ENCODE measurements at places on chromosomes 13 and 19.

- no peak for DNase-seq
Measured at GRCh38 chr19:15299568-15300409, 32.5 kb downstream of the BRD4 start.

- no peak for DNase-seq
Measured at GRCh38 chr13:64333888-64334287, 2896.2 kb downstream of the PCDH9 start.

GRCh38 chr19:3060857-3061181 is 1.5 kb downstream of the TLE5 start:
- no peak for DNase-seq

GRCh38 chr19:3893509-3894179 is 13.2 kb downstream of the ATCAY start:
- DNase-seq, result no peak

GRCh38 chr13:111627596-111627995 is 307.2 kb downstream of the TEX29 start:
- DNase-seq, result no peak

DNA sequence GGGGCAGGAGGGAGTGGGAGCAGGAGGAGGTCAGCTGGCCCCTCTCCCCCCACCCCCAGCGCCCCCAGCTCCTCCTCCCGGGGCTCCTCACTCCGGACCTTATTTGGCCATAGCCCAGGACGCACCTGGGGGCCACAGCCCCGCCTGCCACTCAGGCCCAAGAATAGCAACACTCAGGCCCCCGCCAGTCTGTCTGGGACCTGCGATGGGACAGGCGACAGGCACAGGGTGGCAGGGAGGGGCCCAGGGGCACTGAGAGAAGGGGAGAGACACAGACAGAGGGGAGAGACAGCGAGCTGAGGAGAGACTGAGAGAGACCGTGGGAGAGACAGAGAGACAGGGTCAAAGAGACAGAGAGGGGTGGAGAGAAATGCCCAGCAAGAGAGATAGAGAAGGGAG is 10.2 kb downstream of the JOSD2 start:
- no peak for DNase-seq

DNA sequence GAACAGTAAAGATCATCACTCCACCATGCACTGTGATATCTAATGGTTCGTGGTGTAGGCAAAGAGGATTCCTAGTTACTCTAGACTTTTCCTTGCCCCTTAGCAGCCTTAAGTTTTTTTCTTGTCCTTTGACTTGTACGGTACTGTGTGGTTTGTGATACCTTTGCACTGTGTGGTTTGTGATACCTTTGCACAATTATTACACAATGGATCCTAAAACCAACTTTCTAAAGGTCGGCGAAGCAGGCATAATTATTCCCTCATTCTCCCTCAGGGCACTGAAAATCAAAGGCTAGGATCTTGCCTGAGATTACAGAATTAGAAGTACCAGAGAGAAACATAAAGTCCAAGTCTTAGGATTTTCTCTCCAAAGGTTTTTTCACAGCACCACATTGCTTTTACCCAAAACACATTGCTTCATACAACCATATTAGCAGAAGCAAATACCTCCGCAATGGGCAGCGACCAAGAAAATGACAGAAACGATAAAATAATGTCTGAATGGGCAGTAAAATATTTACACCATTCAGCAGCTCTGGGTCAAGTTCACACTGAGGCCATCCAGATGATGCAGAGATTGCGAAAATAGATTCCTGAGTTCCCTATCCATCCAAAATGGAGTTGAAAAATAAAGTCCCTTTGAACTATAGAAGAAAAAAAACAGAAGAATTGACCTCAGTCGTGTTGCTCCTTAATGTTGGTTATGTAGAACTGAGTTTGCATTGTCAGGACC is 106.4 kb downstream of the FGF14 start:
- no peak for DNase-seq

GRCh38 chr13:21675095-21675991 is 4.5 kb downstream of the FGF9 start:
- peak; percentile 22 for DNase-seq

DNA sequence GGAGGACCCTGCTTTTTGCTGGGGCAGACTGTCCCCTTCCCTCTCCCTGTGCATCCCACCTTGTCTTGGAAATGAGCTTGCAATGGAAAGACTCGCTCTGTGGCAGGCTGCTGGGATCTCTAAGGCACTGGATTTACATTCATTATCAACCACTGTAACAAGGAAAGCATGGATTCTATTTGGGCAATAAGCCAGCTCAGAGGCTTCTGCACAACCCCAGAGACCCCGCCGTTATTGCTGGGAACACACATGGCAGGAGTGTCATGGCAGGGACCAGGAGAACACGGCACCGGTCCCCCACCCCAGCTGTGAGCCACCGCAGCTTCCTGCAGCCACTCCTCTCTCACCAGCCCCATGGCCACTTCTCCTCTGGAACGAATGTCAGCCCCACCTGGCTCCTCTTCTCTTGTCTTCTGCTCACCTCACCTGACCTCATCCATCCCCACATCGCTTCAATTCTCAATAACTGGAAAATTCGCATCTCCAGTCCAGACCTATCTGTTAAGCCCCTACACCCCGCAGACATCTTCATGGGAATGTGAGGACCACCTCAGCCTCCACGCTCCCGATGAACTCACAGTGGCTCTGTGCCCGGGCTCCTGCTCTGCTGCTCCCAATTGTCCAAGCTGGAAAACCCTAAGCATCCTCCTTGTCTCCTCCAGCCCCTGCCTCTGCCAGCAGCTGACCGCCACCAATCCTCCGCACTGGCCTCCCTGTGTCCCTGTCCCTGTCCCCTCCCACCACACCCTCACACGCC is 181.5 kb downstream of the USP12 start:
- no peak for DNase-seq

- no peak for DNase-seq
Measured at GRCh38 chr13:108034909-108035410, 180.4 kb downstream of the LIG4 start.

GRCh38 chr13:61086087-61086486 is 329.6 kb downstream of the PCDH20 start:
- DNase-seq, result no peak

GRCh38 chr13:22801402-22802003 is 379.3 kb upstream of the SGCG start:
- DNase-seq, result no peak

DNA sequence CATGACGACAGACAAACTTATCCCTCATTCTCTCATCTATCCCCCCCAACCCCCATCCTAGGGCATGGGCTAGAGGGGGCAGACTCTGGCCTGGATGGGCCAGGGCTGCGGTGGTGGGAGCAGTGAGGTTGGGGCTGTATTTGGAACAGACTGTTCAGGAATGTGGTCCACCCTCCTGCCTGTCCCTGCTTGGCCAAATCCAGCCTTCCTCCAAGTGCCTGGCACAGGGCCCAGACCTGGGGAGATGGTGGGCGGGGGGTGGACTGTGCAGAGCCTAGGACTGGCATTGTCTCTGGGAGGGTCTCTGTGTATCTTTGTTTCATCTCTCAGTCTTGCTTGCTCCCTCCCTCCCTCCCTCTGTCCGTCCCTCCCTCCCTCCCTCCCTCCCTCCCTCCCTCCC is 14.2 kb downstream of the EGLN2 start:
- no peak for DNase-seq

Measured in activated CD8-positive, alpha-beta memory T cell treated with anti-CD3 and anti-CD28 coated beads for 48 hours (primary cell).